ENCODE measurements at places on chromosomes 11 and 22.
A peak's percentile ranks its signal among the peaks of the same experiment; 100 is the strongest.

DNA sequence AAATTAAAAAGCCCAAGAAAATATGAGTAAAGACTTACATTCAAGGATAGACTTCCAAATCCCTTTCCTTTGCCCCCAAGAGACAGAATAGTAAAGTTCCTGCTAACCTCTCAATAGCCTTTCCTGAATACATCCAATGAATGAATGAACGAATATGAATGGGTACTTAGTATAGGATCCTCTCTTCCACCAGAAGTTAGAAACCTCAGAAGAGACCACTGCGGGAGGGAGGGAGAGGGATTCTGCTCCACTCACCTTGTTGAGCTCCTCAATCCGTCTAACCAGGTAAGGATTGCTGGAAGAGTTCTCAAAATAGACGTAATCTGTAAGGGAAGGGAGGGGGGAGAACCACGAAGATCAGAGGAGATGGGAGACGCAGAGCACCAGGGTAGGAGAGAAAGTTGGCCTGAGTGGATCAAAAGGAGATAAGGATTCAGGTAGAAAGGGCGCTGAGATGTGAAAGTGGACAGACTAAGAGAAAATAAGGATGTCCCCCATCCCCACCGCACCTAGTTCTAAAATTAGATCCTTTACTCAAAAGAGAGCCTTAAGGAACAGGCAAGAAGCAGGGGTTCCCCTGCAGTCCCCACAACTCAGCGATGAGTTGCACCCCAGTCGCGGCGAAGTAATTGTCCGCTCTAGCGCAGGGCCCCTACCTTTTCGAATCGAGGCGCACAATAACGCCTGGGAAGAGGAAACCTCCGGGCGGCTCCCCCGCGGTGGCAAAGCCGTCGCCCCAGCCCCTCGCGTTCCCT lies 1.1 kb downstream of the MTA2 start:
- no peak for DNase-seq

GRCh38 chr22:21829523-21829922 lies 37.9 kb downstream of the MAPK1 start:
- DNase-seq, result no peak

- DNase-seq, result no peak
Measured at GRCh38 chr11:65945430-65945911, at the start of gene TSGA10IP. TSGA10IP (plus strand) TSS chr11:65945480; CDS start chr11:65945676, 196 bp downstream.

DNA sequence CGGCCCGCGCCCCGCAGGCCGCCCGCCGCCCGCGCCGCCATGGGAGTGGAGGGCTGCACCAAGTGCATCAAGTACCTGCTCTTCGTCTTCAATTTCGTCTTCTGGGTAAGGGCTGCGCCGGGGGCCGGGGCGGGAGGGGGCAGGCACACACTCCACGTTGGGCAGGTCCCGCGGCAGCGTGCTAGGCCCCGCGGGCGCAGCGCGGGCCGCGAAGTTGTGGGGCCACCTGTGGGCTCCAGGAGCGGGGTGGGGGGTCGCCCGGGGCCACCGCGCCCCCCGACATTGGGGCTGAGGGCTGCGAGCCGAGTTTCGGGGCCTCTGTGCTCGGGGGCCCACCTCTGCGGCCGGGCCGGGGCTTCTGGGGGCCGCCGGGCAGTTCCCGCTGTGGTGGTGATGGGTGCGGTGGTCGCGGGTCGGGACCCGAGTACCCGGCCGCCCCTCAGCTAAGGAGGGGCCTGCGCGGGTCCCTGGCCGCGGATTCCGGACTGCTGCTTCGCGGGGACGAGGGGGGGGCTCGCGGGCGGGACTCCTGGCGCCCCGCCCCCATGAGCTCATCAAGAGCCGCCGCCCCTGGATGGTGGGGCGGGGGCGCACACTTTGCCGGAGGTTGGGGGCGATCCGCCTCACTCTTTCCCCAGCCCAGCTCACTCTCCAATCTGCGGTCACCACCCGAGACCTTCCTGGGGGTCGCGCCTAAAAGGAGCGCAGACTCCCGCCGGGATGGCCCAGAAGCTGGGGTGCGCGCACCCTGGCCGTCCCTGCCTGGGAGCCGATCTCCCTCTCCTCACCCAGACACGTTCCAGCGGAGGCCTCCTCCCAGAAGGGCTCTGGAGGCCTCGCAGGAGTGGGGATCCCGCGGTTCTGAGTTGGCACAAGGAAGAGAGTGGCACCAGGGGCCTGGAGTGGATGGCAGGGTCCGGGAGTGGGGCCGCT lies 667 bp downstream of the CD81 start:
- peak; percentile 69 for DNase-seq

DNA sequence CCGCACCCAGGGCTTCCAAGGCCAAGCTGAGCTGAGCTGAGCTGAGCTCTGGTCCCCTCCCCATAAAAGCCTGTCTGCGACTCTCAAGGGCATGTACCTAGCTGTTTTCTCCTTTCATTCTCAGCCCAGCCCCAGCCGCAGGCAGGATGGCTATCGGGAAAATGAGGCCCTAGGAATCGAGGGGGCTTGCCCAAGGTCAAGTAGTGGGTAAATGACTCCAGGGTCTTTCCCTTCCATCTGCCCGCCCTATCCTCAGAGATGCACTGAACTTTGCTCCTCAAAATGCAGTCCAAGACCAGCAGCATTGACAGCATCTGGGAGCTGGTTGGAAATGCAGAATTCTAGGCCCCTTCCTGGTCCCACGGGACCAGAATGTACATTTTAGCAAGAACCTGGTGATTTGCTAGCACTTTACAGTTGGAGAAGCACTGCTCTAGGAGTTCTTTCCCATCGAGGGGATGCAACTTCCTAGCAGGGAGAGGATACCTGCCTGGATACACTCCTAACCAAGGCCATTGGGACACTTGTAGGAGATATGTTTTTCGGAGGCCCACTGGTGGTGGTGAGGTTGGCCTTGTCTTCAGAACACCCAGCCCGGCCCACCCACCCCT lies 43.2 kb upstream of the ACCSL start:
- no peak for DNase-seq

GRCh38 chr11:130197386-130198035 lies 37.9 kb downstream of the ST14 start:
- no peak for DNase-seq

- DNase-seq, result no peak
Measured at GRCh38 chr11:19380375-19380774, 139.6 kb upstream of the E2F8 start.

- peak; percentile 49 for DNase-seq
Measured at GRCh38 chr11:62555464-62556107, 9.0 kb upstream of the AHNAK start.

DNA sequence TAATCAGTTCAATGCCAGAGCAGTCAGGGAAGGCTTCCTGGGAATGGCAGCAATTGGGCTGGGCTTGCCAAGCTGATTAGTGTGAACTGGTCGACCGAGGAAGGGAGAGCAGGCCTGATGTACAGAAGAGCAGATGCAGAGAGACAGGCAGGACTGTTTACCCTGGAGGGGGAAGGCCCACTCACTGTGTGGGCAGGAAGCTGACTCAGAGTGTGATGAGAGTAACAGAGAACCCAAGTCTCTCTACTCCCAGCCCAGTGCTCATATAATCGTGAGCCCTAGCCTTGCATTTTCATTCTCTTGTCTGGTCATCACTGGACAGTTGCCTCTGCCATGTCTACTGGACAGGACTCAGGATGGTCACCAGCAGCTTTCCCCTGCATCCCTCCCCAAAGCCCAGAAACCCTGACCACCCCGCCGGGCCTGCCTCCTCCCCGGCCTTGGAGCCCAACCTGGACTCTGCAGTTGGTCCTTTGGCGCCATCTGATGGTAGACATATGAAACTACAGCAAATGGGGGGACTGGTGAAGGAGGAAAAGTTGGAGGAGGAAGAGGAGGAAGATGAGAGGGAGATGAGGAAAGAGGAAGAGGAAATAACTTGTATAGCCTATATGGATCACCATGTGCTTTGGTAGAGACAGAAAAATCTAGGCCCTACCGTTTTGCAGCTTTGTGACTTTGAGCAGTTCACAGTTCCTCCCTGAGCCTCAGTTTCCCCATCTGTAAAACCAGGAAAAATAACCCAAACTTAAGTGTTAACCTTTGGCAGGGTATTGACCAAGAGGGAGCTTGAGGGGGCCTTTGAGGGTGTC lies 43.4 kb upstream of the PRDM11 start:
- DNase-seq, result peak; percentile 69

GRCh38 chr11:64164392-64165312 lies 1.3 kb downstream of the MACROD1 start:
- no peak for DNase-seq

DNA sequence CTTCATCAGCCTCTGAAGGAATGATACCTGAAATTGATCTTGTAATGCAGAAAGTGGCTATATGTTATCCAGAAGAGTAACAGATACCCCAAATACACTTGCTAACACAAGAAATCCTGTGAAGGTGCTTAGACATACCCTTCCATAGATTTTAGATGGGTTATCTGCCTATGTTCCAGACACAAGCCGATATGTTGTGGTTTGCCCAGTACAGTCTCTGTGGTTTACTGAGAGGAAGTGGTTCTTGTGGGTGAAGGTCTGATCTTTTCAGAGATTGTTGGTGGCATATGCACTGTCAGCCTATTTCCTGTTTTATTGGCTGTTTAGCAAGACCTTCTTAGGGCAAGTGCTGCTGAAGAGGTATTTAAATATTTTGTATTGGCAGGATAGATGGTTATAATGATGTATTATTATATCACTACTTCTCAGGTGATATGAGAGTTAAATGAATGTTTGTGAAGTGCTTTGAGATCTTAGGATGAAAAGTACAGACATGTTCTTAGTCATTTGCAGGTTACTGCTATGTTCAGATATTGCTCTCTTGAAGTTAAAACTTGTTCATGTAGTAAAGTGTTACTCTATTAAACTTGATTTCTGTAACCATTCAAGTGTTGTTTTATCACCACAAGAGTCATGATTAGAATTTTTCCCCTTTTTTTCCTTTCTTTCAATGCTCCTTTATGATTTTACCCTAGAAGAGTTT lies 8.2 kb downstream of the ARHGEF12 start:
- peak; percentile 34 for DNase-seq

GRCh38 chr11:85843929-85844328 lies 11.3 kb upstream of the CCDC83 start:
- no peak for DNase-seq

DNA sequence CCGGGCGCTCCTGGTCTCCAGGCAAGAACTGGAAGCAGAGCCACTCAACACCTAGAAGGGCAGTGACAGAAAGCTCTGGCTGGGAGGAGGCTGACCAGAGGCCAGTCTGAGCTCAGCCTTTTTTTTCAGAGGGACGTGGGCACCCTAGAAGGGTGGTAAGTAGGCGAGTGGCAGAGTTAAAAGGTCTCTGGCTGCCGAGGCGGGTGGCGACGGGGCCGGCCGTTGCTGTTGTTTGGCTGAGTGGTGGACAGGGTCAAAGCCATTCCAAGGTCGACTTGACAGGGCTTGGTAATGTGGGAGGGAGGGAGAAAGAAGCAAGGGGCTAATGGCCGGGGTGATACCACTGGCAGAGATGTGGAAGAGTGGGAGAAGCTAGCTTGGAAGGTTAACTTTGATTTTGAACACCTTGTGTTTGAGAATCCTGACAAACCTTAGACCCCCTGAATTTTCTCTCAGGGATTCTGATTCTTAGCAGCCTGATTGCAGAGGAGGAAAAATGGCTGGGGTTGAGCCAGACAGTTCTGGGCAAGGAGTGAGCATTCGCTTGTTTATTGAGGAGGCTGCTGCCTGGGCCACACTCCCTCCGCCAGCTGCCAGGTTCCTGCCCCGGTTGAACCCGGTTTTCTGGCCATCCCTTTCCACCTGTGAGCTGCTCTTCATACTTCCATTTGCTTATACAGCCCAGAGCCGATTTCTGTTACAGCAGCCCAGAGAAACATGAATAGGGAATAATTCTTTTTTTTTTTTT lies 868 bp upstream of the SYCE3 start:
- DNase-seq, result no peak

- no peak for DNase-seq
Measured at GRCh38 chr11:17183836-17184235, 23.9 kb downstream of the PIK3C2A start.

DNA sequence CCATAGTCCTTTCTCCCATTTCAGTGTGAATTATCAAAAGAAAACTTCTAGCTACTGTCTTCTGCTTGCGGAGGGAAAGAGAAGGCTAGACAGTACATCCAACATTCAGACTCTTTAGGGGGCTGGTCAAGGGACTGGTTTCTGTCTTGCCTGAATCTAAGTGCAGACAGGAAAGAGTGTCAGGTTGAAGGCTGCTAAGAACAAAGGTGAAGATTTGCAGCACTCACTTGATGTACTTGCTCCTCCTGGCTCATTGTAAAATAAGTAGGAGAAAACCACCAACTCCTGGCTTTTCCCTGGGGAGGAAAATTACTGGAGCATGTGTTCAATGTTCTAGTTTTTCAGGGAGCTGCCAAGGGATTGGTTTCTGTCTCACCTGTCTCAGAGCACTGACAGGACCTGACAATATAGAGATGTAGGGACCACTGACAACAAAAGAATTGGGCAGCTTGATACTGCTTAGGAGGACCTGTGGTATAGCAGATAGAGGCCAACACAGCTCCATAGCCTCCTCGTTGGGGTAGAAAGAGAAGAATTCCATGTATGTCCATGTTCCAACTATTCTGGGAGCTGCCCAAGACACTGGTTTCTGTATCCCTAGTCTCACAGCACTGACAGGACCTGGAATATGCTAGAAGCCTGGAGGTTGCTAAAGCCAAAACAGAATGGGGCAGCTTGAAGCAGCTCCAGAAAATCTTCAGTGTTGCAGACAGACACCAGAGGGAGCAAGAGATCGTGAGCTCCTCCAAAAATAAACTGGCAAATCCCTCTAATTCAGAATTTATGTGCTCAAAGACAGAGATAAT lies 39.7 kb upstream of the MMP12 start:
- peak; percentile 2 for DNase-seq

DNA sequence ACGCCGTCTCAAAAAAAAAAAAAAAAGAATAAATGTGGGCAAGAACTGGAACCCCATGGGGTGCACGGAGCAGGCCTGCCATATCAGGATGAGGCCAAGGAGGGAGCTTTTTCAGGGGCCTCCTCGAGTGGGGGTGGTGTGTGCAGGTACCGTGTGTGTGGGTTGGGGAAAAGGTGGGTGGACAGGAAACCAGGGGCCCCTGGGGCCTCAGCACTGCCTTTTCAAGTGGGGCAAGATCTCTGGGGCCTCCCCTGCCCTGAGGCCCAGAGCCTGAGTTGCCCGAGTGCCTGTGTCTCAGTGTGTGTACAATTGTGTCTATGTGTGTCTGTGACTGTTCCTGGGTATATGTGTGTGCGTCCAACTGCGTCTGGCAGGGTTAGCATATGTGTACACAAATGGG lies 23.8 kb downstream of the TEF start:
- peak; percentile 45 for DNase-seq

DNA sequence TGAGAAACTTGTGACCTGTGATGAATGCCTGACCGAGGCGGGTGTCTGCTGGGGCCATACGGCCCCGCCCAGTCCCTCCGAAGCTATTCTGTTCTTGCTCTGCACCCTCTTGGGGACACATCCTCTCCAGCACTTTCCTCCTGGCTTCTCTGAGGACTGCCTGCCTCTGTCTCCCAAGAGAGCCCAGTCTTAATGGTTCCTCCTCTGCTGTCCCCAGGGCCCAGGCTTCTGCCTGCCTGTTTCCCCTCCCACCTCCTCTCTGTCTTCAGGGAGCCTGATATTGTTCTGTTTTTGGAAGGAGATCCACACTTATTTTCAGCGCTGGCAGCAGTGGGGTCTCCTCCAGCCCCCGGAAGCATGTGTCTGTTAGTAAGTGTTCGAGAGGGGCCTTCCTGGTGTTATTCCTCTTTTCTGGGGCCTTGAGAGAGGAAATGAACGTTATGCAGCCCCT lies 18.7 kb downstream of the SYNGR1 start:
- DNase-seq, result no peak

- no peak for DNase-seq
Measured at GRCh38 chr11:115085461-115086210, 407.3 kb downstream of the NXPE2 start.

Data from stimulated activated CD4-positive, alpha-beta T cell treated with anti-CD3 and anti-CD28 coated beads, Interleukin-2, amount 100 ng/mL, for 24 hours (primary cell).